ENCODE measurements at places on chromosomes 7 and 10.

GRCh38 chr10:84593506-84593905, 265.1 kb downstream of the CCSER2 start:
- no peak for DNase-seq

- DNase-seq, result no peak
Observed at GRCh38 chr10:78868861-78869260, 199.9 kb upstream of the ZMIZ1 start.

DNA sequence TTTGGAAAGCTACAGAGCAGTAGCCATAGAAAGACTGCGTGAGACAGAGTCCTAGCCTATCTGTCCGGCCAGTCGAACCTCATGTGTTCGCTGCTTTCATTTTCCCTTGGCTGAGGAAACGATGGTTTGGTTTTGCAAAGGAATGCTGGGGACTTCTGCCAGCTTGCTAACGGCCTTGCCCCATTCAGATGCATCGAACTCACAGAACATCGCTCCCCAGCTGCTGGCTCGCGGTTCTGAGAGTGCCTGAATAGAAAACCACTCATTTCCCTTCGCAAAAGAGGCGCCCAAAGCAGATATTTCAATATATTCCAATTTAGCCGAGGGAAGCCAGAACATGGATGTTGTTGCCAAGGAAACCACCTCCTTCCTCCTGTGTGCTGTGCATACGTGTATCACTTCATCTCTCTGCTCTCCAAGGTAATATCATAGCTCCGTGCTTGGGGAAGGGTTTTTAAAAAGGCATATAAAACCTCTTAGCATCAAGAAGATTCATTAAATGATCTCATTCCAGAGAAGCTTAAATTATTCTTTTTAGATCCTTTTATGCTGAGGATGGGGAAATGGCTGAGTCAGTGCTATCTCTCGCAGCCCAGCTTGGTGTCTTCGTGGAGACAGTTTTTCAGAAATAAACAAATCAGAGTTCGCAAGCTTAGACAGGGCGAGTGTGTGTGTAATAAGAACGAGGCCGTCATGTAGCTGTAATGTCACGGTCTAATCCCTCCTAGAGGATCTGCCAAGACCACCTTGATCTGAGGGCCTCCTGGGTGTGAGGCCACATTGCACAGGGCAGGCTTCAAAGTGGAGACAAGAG, 215.2 kb downstream of the RPS24 start:
- no peak for DNase-seq

DNA sequence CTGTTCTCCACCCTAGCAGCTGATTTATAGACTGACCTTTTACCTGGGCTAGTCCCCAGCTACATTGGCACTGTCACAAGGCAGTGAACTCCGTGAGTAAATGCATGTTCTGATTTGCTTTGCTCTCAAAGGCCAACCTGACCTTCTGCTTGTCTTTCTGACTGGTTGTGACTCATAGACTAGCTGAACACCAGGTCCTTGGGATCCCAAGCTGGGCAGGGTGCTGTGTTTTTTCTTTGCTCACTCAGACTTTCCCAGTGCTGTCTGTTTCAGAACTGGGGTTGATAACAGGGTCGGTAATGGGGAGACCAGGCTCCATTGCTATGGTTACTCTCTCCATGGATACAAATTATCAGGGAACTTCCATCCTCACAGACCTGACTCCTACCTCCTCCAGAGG, 35.0 kb downstream of the EVX1 start:
- DNase-seq, result no peak

- DNase-seq, result no peak
Observed at GRCh38 chr7:146319629-146320028, 203.0 kb downstream of the CNTNAP2 start.

DNA sequence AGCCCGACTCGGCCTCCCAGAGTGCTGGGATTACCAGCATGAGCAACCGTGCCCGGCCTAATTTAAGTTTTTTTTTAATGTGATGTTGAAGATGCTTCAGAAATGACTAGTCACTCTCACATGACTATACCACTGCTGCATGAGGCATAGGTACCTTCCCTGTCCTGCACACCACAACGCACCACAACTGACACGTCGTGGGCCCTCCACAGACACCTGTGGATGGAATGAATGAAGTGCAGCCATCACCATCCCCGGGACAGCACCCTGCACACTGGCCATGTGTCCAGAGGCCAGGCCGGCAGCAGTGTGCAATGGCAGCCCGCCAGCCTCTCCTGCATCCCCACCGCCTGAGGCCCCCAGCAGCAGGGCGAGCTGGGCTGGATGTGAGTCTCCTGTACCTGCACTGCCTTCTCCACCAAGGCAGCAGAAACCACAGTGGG, 55.1 kb downstream of the VOPP1 start:
- DNase-seq, result no peak

DNA sequence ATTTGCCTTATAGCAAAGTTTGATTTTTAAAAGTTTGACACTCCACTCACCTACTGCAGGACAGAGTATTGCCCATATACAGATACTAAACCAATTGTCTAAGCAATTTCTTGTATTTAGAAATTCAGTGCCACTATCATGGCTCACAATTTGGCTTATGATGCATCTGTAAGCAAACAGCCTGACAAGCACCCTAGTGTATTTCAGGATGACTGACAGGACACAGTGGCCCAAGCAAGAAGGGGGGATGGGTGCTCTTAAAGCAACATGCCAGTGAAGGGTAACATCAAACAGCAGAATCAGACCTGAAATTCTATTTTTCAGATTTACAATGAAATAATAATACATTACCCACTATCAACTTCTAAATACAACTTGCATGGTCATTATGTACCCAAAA, 30.5 kb downstream of the CTNNA3 start:
- DNase-seq, result no peak

DNA sequence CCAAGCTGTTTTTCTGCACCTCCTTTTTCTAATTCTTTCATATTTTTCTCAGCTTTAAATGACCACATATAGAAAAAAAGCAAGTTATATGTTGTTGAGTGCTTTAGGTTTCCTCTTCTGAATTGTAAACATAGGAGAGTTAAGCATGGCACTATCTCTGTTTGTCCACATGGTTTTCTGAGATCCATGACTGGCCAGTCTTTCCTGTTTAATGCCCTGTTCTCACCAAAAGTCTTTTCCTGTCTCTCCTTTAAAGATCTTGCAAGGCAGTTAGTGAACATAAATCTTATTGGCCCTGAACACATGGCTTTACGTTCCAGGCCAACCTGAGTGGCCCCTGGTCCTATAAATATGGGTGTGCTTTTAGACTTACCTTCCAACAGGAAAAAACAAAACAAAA, 19.4 kb downstream of the TRPV5 start:
- DNase-seq, result no peak

DNA sequence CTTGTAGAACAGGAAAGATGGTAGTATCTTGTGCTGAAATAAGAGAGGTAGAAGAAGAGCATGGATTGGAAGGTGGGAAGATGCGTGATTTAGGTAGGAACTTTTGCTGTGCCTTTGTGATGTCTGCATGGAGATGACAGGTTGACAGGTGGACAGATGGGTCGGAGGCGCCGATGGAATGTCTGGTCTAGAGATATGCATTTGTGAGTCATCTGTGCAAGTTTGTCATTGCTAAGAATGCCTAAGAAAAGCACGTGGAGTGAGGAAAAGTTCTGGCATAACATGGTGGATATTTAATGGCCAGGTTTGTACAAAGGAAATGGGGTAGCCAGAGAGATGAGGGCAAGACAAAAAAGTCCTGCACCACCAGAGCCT, 76.0 kb upstream of the ARMC3 start:
- DNase-seq, result no peak

- no peak for DNase-seq
Observed at GRCh38 chr7:35384761-35385700, 131.1 kb upstream of the TBX20 start.

DNA sequence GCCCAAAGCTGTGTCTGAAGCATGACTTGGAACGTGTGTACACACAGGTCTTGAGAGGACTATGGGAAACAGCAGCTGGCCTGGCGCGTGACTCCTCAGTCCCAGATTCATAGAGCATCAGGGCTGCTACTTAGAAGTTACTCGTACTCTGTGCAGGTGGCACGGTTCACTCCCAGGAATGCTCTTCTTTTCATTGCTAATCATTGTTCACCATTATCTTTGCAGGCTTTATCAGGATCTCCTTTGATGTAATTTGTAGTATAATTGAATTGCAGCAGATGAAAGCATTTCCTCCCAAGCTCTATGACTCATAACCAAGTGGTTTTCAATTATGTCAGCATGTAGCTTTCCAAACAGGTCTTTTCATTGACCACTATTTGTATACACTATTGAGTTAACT, 938.9 kb downstream of the NRG3 start:
- no peak for DNase-seq

- no peak for DNase-seq
Observed at GRCh38 chr10:71188201-71188600, 24.2 kb upstream of the UNC5B start.
